CD4-positive, alpha-beta T cell (primary cell): ENCODE measurements at places on chromosomes 4 and X. TPM values are rescaled to one million over a fixed set of nuclear protein-coding genes. Genes with fewer than 3 reads are reported as not detected.

Gene RNF128
- total RNA-seq = not detected

- H3K27me3 ChIP-seq = peaks cover 2% of the 10 kb centered on the region
- H3K27ac ChIP-seq = no peak overlapping the region
- H3K36me3 ChIP-seq = no peaks in the 10 kb centered on the region
- H3K4me1 ChIP-seq = peaks cover 8% of the 10 kb centered on the region
- no peak overlapping the region for H3K4me3 ChIP-seq
- DNase-seq = no peak
Observed at GRCh38 chrX:120315776-120316175, 4.5 kb upstream of the TMEM255A start.

Gene OFD1
- total RNA-seq = 60.0 TPM

Gene HSFX2
- total RNA-seq = not detected

Gene CSAG1
- total RNA-seq = not detected
